CD4-positive, alpha-beta T cell treated with Interleukin-6 for 4 hours (primary cell): ENCODE measurements at places on chromosomes 2 and 18.

DNA sequence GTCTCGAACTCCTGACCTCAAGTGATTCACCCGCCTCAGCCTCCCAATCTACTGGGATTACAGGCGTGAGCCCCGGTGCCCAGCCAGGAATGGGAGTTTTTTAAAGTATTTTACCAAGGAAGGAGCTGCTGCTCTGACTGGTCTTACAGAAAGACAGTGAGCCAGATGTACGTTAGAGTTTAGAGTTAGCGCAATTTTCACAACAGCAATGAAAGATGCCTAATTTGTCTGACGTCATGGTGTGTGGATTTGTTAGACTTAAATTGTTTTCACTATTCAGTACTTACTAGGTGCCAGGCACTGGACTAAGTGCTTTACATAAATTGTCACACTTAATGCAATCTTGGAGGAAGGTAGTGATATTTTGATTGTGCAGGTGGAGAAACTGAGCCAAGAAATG is 12.4 kb upstream of the RPL37A start:
- no peak for DNase-seq

GRCh38 chr2:66477135-66477842 is 42.4 kb downstream of the MEIS1 start:
- no peak for DNase-seq

GRCh38 chr2:8851811-8852560 is 14.6 kb upstream of the KIDINS220 start:
- no peak for DNase-seq

DNA sequence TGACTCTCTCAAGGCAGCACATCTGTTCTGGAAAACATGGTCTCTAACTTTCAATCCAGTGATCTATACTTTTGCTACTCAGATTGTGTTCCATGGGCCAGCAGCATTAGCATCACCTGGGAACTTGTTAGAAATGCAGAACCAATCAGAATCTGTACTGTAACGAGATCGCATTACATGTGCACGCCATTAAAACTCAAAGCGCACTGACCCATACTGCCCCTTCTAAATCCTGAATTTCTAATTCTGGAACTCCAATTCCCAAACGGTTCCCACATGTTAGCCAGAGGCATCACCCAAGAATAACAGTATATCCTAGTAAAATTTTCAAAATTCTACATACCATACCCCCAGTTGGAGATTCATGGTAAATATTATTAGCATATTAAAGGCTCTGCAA is 10.5 kb upstream of the DCTN1 start:
- no peak for DNase-seq

GRCh38 chr2:694906-695510 is 17.8 kb upstream of the TMEM18 start:
- DNase-seq = no peak
